Psoas muscle (tissue), 8 donors: ENCODE measurements at places on chromosomes 12 and 14. TPM values are rescaled to one million over a fixed set of nuclear protein-coding genes. Genes with fewer than 3 reads are reported as not detected.

Gene SALL2
- total RNA-seq = 1.1 TPM

Gene GPX2
- not detected for total RNA-seq

Gene TAS2R10
- total RNA-seq = not detected

- no peak overlapping the region for H3K27ac ChIP-seq
- no peaks in the 10 kb centered on the region for H3K27me3 ChIP-seq
- no peak overlapping the region for H3K4me3 ChIP-seq
These were observed 72.9 kb downstream of the C14orf132 start for GRCh38 chr14:96112032-96112431.

DNA sequence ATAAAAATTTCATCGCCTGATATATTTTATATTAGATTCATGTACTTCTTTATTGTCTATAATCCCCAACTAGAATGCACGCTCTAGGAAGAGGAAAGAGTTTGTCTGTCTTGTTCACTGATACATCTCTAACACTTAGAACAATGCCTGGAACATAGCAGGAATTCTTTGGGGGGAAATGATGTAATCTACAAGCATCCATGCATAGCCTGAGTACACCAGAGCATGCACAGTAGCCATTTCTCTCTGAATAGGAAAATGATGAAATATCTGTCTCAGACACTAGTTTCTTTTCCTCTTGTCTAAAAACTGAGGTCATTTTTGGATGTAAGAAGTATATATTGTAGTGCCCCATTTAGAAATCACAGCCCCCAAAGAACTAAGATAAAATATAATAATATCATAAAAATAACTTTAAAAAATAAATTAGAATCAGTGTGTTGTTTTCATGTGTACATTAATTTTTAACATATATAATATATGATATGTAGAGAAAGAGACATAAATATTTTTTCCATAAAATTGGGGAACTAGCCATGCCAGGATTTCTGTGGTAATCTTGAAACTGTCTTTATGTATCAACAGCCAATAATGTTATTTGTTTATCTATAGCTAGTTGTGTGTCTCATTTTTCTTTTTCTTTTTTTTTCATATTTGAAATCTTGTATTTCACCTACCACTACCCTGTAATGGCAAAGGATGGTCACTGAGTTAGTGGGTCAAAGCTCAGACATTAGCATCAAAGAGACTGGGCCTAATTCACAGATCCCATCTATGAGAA lies 155.6 kb upstream of the TMCC3 start:
- no peaks in the 10 kb centered on the region for H3K36me3 ChIP-seq
- H3K4me3 ChIP-seq = no peak overlapping the region
- no peak for DNase-seq
- no peaks in the 10 kb centered on the region for H3K27me3 ChIP-seq
- no peak overlapping the region for H3K27ac ChIP-seq

DNA sequence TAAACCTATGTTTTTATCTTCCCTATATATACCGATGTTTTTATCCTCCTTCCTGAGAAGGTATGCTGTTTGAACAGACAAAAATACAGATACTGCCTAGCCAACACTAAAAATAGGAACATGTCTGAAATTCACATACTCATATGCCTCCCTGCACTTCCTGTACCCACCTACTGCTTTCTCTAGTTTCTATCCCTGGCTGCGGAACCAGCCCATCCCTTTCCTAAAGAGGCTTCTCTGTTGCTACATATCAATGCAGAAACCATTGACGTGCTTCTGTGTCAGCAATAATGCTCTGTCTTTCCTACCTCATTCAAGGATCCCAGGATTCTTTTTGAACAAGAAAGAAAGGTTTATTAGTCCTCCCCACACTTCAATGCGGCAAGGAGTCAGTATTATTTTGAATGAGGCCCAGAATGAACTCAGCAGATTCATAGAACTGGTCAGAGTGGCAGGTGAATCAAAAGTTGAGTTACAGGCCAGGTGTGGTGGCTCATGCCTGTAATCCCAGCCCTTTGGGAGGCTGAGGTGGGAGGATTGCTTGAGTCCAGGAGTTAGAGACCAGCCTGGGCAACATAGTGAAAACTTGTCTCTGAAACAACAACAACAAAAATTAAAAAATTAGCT lies 67.8 kb upstream of the NAP1L1 start:
- no peak overlapping the region for H3K27ac ChIP-seq
- H3K4me3 ChIP-seq = no peak overlapping the region
- no peaks in the 10 kb centered on the region for H3K36me3 ChIP-seq
- DNase-seq = no peak

DNA sequence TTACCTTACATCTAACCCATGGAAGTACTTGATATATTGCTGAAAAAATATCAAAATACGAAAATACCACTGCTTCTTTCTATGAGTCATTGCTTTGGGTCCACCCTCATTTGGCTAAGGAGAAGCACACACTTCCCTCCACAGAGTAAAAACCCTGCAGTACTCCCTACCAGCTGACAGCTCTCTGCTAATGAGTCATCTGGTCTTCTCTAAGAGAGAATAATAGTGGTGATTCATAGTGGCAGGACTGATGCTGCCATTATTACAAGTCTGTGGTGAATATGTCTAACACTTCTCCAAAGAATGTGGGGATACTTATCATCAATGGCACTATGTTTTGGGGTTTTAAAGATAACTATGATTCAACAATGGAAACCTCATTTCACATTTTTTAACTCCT lies 90.7 kb downstream of the PPFIA2 start:
- no peak overlapping the region for H3K4me3 ChIP-seq
- H3K27me3 ChIP-seq = no peaks in the 10 kb centered on the region
- no peak for DNase-seq
- no peaks in the 10 kb centered on the region for H3K36me3 ChIP-seq
- H3K4me1 ChIP-seq = no peaks in the 10 kb centered on the region

GRCh38 chr14:81330619-81331122 lies 69.5 kb downstream of the STON2 start:
- no peak for DNase-seq
- no peak overlapping the region for H3K27ac ChIP-seq
- H3K36me3 ChIP-seq = no peaks in the 10 kb centered on the region
- peaks cover 3% of the 10 kb centered on the region for H3K4me1 ChIP-seq
- H3K4me3 ChIP-seq = no peak overlapping the region
- no peaks in the 10 kb centered on the region for H3K27me3 ChIP-seq

GRCh38 chr12:131197490-131197889 lies 243.8 kb downstream of the ADGRD1 start:
- no peaks in the 10 kb centered on the region for H3K36me3 ChIP-seq
- DNase-seq = no peak
- H3K4me1 ChIP-seq = no peaks in the 10 kb centered on the region
- no peak overlapping the region for H3K4me3 ChIP-seq
- no peak overlapping the region for H3K27ac ChIP-seq
- H3K27me3 ChIP-seq = peaks cover 3% of the 10 kb centered on the region

DNA sequence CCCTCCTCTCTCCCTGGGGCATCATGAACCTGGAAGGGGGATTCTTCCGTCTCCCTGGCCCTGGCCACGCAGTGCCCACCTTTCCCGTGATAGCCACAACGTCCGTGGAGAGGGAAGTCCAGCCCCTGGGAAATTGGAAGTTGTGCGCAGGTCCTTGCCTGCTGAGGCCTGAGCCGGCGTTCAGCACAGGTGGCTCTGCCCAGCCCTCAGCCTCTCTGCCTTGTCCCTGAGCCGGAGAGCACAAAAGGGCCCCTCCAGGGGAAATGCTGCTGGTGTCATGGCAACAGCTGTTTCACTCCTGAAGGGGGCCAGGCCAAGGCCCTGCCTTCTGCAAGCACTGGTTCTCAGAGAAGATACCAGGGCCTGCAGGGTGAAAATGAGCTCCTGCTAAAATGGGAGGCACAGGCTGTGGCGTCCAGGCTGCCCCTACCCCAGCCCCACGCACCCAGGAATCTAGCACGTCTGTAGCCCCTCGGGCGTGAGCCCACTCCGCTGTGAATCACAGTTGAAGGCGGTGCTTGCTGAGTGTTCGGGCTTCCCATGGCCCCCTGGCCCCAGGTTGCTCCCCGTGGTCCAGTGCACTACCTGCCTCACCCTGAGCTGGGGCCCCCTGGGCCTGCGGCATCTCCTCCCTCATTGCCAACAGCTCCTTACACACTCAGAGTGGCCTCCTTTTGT lies 149.4 kb downstream of the ADGRD1 start:
- no peaks in the 10 kb centered on the region for H3K27me3 ChIP-seq
- no peak for DNase-seq
- H3K27ac ChIP-seq = no peak overlapping the region
- H3K36me3 ChIP-seq = no peaks in the 10 kb centered on the region

DNA sequence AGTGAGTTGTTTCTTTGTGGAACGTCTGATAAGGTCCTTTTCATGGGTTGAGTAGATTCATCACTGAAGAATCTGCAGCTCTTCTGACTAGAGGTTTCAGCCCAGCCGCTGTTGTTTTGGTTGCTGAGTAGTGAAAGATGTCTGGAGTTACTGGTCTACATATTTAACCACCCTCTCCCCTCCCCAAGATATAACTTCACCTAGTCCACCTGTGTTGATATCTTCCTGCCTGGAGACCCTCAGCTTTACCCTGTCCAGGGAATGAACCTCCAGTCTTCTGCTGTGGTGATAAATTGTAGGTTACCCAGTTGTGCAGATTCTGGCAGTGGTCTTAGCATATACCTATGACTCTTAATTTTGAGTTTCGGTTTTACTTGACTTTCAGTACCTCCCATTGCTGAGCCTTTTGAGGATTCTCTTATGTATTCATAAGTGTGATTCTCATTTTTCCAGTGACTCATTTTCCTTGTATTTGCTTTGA lies 62.9 kb downstream of the CCDC91 start:
- H3K27ac ChIP-seq = no peak overlapping the region
- H3K4me3 ChIP-seq = no peak overlapping the region
- no peaks in the 10 kb centered on the region for H3K36me3 ChIP-seq
- no peak for DNase-seq

GRCh38 chr12:22562036-22563028 lies 18.0 kb upstream of the C2CD5 start:
- H3K27me3 ChIP-seq = no peaks in the 10 kb centered on the region
- H3K4me3 ChIP-seq = no peak overlapping the region
- H3K4me1 ChIP-seq = no peaks in the 10 kb centered on the region
- no peak overlapping the region for H3K27ac ChIP-seq
- no peaks in the 10 kb centered on the region for H3K36me3 ChIP-seq
- no peak for DNase-seq

- no peaks in the 10 kb centered on the region for H3K36me3 ChIP-seq
- no peak overlapping the region for H3K4me3 ChIP-seq
- no peak for DNase-seq
These were observed 275.7 kb upstream of the SSTR1 start for GRCh38 chr14:37932008-37932407.

GRCh38 chr14:36820111-36820709 lies 158.6 kb downstream of the PAX9 start:
- no peak for DNase-seq
- no peaks in the 10 kb centered on the region for H3K4me1 ChIP-seq
- H3K36me3 ChIP-seq = no peaks in the 10 kb centered on the region
- H3K27me3 ChIP-seq = no peaks in the 10 kb centered on the region
- H3K27ac ChIP-seq = no peak overlapping the region

DNA sequence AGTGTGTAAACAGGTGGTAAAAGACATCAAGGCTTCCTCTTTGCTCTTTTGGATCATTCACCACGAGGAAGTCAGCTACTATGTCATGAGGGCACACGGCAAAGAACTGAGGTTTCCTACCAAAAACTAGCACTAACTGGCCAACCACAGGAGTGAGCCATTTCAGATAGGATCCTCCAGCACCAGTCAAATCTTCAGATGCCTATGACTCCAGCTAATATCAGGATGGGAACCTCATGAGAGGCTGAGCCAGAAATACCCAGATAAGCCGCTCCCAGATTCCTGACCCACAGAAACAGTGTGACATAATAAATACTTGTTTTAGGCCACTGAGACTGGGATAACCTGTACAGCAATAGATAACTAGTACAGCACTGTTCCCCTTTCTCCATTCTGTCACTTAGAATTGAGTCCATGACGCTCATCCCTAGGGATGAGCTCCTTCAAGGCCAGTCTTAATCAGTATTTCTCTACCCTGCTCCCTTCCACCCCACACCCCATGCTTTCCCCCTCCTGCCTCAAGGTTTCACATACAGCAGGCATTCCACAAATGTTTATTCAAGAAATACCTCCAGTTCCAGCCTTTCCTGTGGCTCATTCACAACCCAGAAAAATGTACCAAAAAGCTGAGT lies 68.4 kb downstream of the PPM1H start:
- peaks cover 6% of the 10 kb centered on the region for H3K4me1 ChIP-seq
- DNase-seq = no peak
- H3K4me3 ChIP-seq = no peak overlapping the region
- H3K27me3 ChIP-seq = no peaks in the 10 kb centered on the region
- H3K36me3 ChIP-seq = no peaks in the 10 kb centered on the region
- H3K27ac ChIP-seq = no peak overlapping the region

DNA sequence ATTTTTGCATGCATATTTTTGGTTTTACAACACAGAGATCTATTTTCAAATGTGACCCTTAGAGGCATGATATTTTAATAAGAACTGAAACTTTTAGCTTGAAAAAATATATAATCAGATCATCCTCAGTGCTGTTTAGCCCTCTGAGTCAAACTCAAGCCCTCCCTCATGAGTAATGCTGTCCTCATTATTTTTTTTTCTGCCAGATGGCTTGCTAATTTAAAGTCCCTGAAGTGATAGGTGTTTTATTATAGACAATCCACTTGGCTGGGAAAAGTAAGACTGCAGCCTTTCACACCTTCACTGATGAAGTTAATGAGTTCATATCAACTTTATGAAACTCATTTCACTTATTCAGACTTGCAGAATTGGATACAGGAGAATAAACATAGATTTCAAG lies 227.7 kb downstream of the SLC16A7 start:
- no peaks in the 10 kb centered on the region for H3K27me3 ChIP-seq
- no peak overlapping the region for H3K27ac ChIP-seq
- no peak overlapping the region for H3K4me3 ChIP-seq
- no peak for DNase-seq
- H3K4me1 ChIP-seq = no peaks in the 10 kb centered on the region

DNA sequence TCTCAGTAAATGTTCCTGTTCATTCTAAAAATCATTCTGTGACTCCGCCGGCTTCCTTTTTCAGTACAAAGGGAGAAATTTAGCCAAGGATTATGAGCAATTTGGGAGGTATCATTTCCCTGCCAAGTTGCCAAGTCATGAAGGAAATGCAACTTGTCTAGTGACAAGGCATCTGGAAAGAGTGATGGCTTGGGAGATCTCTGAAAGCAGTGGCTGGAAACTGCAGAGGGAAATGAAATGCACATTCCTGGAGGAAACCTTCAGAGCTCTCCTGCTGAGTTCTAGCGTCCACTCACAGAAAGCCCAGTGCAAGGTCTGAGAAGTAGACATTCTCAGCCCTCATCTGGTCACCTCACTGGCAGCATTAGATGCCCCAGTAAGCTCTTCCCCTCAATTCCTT lies 91.7 kb downstream of the GALC start:
- H3K36me3 ChIP-seq = no peaks in the 10 kb centered on the region
- H3K27ac ChIP-seq = no peak overlapping the region
- H3K27me3 ChIP-seq = no peaks in the 10 kb centered on the region
- no peaks in the 10 kb centered on the region for H3K4me1 ChIP-seq
- no peak overlapping the region for H3K4me3 ChIP-seq
- no peak for DNase-seq
